ENCODE measurements at places on chromosomes 1 and 21.
A peak's percentile ranks its signal among the peaks of the same experiment; 100 is the strongest.

GRCh38 chr1:113812661-113813135 lies 422 bp upstream of the RSBN1 start:
- DNase-seq: no peak

- DNase-seq: no peak
These were observed 85.3 kb downstream of the CAMTA1 start for GRCh38 chr1:6870571-6870970.

GRCh38 chr1:100077531-100077930 lies 55.2 kb downstream of the SASS6 start:
- DNase-seq: no peak

GRCh38 chr21:45542242-45542666 lies at the start of gene SLC19A1:
TSS of gene SLC19A1 (minus strand) at chr21:45542440. CDS start at chr21:45537959, 4,481 bp downstream.
- DNase-seq: peak; percentile 20

GRCh38 chr1:33025180-33025569 lies 11.5 kb downstream of the AK2 start:
- DNase-seq: no peak

Measured in Kasumi-1 (cell line).